ENCODE measurements at places on chromosomes 2 and 18.

DNA sequence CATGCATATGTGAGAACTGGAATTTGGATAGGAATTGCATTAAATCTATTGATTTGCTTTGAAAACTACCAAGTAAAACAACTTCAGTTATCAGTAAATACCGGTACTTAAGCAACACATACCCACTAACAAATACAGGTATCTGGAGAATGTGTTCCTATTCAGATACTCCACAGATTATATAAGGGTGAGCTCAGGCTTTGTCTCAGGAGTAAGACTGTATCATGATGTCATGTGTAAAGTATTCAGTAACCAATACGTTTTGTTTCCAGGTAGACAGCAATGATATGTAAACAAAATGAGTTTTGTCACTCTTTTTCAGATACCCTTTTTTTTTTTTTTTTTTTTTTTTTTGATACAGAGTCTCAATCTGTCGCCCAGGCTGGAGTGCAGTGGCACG, 74.8 kb downstream of the DSC3 start:
- no peak for DNase-seq

DNA sequence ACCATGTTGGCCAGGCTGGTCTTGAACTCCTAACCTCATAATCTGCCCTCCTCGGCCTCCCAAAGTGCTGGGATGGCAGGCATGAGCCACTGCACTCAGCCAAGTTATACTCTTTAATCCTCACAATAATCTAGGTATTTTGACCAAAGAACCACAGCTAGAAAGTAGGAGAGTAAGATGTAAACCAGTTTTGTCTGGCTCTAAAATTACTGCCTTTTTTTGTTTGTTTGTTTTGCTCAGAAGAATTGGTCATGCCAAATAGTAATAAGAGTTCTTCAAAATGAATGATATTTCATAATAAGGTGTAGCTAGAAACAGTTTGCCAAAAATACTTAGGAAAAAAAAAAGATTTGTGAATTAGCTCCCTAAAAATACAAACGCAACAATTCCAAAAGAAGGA, 36.7 kb downstream of the SCN2A start:
- no peak for DNase-seq

DNA sequence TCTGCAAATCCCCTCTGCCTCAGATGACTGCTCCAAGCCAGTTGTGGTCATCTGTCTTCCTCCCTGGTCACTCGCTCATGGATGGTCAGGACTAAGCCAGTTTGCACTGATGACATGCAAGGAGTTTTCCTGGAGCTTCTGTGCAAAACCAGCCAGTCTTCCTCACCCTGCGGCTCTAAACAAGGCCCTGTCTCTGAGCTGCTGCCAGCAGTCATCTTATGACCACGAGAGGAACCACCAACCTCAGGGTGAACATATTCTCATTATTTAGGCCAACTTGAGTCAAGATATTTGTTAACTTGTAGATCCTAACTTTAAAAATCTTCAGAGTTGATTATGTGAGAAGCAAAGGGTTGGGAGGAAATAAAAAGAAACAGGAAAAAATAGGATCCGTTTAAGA, 119.9 kb upstream of the CAB39 start:
- DNase-seq = no peak

DNA sequence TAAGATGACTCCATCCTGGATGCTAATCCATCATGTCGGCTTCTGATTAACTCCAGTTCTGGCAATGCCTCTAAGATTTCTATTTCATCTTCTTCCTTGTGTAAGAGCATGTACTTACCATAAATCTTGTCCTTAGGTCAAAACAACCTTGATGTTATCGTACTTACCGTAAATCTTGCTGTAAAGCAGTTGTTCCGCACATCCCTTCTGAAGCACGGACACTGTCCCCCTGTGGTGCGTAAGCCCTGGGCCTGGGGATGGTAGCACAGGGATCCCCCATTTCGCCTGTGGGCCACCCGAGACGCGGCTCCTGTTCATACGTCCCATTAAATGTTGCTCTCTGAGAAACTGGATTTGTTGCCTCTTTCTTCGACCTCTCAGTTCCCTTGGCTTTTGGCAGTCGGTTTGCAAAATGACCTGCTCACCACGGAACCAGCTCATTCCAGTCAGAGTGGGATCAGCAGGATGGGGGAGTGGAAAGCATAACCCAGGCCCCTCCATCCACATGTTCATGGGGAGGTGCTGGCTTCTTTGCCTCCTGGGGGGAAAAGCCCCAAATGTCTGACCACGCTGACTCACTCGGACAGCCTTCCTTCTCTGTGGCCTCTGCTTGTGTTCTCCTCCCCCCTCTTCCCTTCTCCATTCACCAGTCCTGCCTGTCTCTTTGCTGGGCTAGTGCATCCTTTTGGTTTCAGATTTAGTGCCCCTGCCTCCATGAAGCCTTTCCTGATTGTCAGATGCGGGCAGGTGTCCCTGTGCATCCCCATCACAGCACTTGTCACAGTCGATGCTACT, 49.9 kb downstream of the RAB31 start:
- no peak for DNase-seq

DNA sequence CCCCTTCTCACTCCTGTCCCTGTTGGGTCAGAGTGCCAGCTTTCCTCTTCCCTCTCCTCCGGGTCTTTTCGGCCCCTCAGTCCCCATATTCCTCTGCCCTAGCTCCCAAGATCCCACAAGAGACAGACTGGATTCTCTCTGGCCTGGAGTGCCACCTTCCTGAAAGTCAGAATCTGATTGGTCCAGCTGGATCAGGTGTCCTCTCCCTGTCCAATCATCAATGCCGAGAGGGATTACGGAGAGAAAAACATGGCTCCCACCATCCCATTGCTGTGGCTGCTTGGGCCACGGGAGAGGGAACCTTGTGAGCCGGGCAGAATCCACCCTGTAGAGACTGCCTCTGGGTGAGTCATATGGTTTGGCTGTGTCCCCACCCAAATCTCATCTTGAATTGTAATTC, 2.7 kb upstream of the MROH2A start:
- no peak for DNase-seq

DNA sequence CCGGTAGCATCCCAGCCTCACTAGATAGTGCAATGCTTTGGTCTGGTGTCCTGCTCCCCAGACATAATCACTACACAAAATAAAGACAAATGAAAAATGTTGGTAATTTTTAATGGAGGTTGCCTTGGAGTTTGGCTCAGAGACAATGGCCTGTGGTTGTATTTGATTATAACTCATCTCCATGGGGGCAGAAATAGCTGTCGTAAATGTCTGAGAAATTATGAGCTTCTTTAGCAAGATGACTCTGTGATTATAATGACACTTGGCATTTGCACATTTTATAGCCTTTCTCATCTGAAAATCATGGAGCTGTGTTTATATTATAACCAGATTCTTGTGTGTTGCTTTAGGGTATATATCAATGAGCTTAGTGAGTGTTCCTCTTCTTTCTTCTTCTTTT, 1779.7 kb upstream of the CELF4 start:
- no peak for DNase-seq

DNA sequence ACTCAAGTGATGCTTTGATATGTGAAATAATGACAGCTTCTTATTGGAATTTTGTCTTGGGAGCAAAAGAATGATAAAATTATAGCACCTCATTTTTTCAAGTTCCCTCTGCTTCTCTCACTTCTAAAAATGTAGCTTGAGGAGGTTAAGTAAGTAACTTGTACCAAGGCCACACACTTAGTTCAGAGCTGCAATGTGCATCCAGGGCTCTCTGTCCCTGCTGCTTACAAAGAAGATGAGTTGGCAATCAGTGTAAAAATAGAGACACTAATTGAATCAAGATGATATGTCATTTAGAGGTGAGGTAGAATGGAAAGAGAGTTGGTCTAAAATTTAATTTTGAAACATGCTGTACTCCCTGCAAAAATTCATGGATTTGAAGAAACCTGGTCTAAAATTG, 312.0 kb upstream of the TNP1 start:
- no peak for DNase-seq

DNA sequence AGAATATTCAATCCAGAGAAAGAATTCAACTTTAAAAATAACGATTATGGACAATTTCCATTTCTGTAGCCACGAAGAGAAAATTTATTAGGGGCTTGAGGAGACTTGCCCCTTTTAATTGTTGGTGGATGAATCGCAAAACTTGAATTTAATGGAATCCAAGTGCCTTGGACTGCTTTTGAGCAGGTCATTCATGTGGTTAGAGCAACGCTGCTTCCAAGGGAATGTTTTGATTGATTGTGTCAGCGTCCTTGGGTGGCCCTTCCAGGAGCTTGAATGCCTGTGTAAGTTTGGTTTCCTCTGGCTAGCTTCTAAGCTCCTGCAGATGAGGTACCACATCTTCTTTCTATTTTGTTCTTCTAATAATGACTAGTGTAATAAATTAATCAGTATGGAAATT, 213.4 kb downstream of the LTBP1 start:
- DNase-seq = no peak

GRCh38 chr2:156436497-156437085, 412 bp downstream of the GPD2 start:
- peak; percentile 54 for DNase-seq

- DNase-seq = no peak
Observed at GRCh38 chr18:30997223-30997622, 45.3 kb downstream of the DSC3 start.

- DNase-seq = no peak
Observed at GRCh38 chr2:29855924-29856639, 65.3 kb downstream of the ALK start.

DNA sequence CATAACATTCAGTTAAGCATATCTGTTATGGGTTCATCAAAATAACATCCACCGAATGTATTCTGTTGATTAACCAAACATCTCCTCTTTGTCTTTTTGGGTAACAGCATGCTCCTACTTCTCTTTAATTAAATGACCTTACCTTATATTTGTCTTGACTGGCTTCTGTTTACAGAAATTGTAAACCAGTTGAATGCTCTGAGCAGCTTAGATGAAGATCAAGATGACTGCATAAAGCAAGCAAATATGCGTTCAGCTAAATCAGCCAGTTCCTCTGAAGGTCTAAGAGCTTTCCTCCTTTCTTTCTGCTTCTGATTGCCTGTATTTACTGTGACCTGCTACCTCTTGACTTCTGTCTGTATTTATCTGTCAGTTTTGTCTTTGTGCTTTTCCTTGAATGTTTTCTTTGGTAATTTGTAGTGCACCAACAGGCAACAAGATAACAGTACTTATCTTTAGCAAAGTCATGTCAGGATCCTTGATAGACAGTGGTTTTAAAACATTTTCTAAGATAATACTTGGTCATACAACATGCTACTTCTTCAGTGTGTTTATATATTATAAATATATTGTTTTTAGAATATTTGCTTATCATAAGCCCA, 152.8 kb downstream of the EHBP1 start:
- DNase-seq = no peak

DNA sequence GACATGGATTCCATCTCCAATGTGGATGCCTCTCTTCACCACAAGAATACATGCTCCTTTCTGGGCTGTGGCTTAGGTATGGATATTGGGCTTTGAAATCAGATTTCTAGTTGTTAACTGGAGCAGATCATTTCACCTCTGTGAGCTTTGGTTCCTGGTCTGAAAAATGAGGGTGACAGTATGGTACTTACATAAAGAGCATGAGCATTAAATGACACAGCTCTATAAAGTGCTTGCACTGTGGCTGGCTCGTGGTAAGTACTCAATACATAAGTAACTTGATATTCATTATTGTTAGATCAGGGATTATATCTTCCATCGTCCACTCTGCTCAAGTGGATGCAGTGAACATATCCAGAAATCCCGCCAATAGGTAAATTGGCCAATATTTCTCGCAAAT, 33.4 kb downstream of the ARHGAP25 start:
- DNase-seq = no peak

DNA sequence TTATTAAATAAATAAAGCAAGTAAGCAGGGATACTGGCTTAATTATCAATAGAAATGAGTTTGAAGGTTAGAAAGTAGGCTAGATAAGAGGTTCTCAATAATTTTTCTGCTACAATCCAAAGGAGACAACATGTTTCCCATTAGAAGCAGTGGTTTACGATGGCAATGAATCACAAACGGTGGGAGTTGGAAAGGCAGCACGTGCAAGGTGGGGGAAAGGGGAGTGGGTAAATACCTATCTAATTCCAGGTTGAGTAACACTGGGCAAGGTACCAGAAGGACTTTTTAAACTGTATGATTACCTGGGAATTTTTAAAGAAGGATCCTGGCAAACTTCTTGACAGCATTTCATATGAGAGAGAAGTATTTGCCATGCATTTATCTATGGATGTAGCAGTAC, 289.9 kb downstream of the NBAS start:
- no peak for DNase-seq

DNA sequence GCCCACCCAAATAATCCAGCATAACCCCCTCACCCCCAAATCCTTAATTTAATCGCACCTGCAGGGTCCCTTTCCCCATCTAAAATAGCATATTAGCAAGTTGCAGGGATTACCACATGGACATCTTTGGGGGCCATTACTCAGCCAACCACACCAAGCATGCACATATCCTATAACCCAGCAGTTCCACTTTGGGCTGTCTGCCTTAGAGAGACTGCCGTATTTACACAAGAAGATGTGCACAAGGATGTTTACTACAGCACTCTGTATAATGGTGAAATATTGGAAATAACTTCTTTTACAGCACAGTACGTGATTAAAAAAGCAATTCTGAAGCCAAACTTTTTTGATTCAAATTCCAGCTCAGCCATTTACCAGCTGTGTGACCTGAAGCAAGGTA, 17.3 kb upstream of the LDLRAD4 start:
- DNase-seq = no peak

- no peak for DNase-seq
Observed at GRCh38 chr2:237530472-237531433, 35.6 kb upstream of the PRLH start.

DNA sequence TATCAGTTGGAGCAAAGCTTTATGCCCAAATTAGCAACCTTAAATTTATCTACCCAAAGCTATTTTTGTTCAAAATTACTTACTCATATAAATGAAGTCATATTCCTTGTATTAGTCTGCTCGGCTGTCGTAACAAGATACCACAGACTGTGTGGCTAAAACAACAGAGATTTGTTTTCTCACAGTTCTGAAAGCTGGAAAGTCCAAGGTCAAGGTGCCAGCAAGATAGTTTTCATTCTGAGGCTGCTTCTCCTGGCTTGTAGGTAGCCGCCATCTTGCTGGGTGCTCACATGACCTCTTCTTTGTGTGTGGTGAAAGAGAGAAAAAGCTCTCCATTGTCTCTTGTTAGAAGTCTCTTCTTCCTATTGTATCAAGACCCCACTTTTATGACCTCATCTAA, 15.7 kb upstream of the DPP10 start:
- no peak for DNase-seq

GRCh38 chr2:1770566-1771380, 26.5 kb upstream of the PXDN start:
- DNase-seq = no peak

- DNase-seq = no peak
Observed at GRCh38 chr2:30763151-30763660, 44.0 kb downstream of the CAPN13 start.

Data from endothelial cell of umbilical vein (primary cell).